Progenitor cell of endocrine pancreas (in vitro differentiated cells): ENCODE measurements at places on chromosomes 12 and 14. TPM values are rescaled to one million over a fixed set of nuclear protein-coding genes. Genes with fewer than 3 reads are reported as not detected.

The RNU4-1 gene
- 6,474 and 7,038 TPM in 2 replicates for total RNA-seq

DNA sequence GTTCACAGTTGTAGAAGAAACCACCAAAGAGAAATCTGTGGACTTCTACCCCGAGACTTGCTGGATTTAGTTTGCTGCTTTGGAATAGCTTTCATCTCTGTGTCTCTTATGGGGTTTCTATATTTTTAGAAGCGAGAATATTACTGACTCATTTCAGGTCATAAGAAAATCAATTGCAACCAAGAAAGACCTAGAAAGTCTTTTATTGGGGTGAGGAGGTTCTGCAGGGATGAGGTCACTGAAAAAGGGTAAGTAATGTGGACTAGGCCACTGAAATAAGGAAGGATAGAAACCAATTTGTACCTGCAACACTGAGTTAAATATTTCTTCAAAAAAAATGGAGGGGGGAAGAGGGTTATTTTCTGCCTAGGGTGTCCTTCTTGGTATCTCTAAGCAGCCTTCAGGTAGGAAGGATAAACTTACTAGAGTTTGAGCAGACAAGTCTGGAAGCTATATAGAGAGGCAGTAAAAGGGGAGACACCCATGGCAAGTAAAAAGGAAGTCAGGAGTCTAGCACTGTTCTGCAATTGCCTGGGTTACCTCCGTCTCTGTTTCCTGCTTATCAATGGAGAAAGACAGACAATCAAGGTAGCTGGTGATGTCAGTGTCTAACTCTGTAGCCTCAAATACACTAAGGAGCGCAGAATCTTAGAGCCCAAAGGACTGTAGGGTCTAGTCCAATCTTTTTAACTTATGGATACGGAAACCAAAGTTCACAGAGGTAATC, 19.6 kb upstream of the KERA start:
- no peak for DNase-seq

- DNase-seq, result no peak
Measured at GRCh38 chr14:41446008-41446407, 160.7 kb upstream of the LRFN5 start.

DNA sequence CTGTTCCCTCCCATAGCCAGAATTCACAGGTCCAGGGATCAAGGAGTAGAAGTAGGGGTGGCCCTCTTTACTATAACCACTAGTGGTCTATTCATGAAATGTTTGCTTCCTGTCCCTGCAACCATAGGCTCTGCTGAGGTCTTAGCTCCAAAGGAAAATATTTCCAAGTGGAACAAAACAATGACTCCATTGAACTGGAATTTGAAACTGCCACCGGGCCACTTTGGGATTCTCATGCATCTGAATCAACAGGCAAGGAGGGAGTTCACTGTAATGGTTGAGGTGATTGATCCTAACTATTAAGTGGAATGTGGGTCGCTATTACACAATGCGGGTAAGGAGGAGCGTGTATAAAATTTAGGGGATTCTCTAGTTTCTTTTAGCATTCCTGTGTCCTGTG, 197.0 kb downstream of the ETNK1 start:
- no peak for DNase-seq
